ENCODE measurements at places on chromosomes 16 and 17.
A peak's percentile ranks its signal among the peaks of the same experiment; 100 is the strongest.

DNA sequence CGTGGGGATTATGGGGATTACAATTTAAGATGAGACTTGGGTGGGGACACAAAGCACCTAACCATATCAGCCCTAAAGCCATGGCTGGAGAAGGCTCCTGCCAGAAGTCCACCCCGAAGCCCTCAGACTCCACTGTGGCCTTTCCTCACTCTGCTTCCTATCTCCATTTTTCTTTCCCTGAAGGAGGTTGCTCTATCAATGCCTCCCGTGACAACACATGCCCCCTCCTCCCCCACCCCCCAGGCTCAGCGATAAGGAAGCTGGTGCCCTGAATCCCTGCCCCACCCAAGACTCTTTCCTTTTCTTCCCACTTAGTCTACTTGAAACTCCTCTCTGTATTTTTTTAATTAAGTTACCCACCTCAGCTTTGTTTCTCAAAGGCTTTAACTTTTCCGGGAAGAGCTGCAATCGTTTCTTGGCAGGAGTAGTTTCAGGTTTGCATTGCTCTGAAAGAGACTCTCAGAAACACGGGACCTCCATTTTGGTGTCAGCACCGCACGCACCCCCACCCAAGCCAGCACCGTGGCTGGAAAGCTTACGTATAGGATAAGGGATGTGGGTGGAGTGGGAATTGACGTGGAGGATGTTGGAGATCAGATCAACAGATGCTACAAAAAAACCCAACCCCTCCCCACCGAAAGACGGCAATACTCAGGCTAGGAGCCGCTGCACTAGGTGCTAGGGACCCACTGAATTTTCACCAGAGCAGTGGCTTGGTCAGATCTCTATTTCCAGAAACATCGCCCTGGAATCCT, 15.2 kb upstream of the CA4 start:
- peak; percentile 54 for DNase-seq

DNA sequence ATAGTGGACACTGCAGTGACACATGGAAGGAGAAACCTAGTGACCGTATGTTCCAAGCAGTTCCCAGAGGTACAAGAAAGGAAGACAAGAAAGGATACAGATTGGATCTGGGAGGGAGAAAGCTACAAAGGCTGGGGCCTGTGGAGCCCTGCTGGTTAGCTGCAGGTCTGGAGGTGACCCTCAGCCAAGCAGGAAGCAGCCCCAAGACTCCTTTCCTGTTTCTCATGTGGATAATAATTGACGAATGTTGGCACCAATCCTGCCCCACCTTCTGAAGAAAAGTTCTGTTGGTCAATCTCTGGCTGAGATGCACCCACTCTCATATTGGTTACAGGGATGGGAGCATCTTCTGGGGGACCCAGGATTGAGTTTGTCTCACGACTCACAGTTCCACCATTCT, 99.8 kb downstream of the SHISA6 start:
- DNase-seq: no peak

DNA sequence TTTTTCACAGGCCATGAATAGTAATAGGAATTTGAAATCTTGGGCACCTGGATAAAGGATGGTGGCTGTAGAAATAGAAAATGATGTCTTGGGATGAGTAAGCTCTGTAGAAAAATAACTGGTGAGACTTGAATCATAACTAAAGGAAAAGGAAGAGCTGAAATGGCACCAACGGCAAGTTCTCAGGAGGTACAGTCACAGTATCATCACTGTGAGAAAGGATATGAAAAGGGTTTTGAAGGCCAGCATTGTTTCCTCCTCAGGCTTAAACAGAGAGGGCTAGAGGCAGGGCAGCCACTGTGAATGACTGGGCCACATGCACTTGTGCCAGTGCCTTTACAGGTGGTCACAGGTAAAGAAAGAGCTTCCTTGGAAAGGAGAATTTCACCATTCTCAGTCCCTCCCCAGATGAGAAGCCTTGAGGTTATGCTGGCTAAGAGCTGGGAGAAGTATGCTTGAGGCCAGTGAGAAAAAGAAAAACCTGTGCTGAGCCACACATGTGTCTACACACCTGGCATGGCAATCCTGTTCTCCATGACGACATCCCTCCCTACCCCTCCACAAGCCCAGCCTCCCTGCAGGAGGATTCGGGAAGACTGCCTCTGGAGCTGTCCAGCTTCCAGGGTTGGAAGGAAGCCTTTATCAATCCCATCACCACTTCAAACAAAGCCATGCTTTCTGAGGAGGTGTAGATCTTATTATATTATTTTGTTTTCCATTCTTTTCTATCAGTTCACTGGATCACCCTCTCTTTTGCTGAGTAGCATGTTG, 3.8 kb upstream of the ANKFN1 start:
- DNase-seq: no peak

- no peak for DNase-seq
Measured at GRCh38 chr17:49260817-49261291, 30.3 kb upstream of the PHOSPHO1 start.

DNA sequence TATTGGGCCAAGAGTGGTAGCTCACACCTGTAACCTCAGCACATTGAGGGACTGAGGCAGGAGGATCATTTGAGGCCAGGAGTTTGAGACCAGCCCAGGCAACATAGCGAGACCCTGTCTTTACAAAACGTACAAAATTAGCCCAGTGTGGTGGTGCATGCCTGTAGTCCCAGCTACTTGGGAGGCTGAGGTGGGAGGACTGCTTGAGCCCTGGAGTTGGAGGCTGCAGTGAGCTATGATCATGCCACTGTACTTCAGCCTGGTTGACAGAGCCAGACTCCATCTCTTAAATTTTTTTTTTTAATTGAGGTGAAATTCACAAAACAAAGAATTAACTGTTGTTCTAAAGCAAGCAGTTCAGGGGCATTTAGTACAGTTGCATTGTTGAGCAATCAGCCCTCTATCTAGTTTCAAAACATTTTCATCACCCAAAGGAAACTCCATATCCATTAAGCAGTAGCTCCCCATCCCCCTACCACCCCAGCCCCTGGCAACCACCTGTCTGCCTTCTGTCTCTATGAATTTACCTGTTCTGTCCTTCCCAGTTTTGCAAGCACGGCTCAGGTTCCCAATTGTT, 15.6 kb downstream of the SNX29 start:
- no peak for DNase-seq

DNA sequence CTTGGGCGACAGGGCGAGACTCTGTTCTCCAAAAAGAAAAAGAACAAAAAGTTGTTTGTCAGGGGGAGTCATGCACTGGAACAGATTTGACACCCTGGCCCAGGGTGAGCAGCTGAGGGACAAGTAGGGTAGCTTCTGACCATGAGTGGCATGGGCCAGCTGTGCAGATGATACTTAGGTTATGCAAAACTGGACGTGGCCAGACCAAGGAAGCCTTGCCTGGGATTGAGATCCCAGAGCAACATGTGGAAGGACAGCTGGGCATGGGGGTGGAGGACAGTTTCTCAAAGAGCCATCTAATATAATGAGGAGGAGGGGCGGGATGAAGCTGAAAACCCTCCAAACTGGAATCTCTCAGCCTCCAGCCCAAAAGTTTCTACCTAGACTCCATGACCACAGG, 19.6 kb upstream of the SLC35B1 start:
- DNase-seq: no peak

Measured in suppressor macrophage treated with lipopolysaccharide for 1 hour (primary cell).